ENCODE measurements at places on chromosomes 7 and 10.

DNA sequence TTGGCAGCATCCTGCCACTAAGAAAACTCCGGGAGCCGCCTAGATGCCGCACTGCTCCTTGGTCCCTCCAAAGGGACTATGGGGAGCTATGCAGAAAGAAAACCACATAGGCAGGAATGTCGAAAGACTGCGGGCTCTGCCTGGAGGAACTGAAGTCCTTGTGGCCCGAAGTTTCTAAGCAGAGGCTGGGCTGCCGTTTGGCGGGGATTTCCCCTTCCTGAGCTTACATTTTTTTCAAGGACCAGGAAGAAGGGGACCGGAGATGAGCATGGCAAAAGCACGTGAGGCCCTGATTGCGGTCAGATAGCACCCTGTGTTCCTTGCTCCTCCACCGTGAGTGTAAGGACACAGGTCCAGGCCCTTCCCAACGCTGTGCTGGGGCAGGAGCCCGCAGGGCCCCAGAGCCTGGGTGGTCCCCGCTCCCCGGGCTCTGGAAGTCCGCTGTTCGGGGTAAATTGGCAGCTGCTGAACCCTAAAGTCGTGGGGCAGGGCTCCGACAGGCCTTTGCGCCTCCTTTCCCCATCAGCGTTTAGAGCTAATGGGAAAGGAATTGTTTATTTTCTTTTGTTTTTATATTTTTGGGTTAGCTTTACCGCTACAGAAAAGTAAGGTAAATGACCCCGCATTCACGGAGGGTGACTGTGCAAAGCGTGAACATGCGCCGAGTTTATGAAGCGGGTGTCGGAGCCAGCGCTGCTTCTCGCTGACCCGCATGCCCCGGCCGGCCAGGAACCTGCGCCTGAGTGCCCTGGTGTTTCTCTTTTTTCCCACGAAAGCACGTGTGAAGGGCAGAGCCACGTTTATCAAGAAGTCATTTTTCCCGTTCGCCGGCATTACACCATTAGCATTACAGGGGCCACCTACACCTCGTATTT is 356.5 kb upstream of the ZNF32 start:
- no peak for DNase-seq

DNA sequence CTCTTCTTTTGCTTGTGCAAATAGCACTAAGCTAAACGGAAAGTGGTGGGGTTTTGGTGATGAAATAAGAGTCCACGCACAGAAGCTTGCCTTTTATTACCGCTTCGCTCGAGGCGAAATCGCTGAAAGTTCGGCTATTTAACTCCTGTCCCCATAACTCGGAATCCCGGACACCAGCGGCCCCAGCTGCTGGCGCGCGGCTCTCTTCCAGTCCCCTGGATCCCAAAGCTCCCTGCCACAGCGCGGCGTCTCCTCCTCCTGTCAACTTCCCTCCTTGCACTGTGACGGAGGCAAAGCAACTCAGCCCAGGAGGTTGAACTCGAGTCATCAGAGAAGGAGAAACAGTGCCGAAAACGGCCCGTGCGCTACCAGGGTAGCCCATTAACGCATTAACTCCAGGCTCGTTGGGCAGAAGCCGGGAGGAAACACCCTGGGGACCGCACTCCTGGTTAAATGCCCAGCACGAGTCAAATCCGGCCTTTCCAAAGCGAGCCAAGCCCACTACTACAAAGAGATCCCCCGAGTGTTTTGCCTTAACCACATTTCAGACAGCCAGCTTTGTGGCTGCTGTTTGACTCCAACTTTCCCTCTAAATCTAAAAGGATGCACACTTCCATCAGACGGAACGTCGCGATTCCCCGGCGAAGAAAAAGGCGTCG is 1.3 kb downstream of the SEMA3D start:
- DNase-seq = no peak

DNA sequence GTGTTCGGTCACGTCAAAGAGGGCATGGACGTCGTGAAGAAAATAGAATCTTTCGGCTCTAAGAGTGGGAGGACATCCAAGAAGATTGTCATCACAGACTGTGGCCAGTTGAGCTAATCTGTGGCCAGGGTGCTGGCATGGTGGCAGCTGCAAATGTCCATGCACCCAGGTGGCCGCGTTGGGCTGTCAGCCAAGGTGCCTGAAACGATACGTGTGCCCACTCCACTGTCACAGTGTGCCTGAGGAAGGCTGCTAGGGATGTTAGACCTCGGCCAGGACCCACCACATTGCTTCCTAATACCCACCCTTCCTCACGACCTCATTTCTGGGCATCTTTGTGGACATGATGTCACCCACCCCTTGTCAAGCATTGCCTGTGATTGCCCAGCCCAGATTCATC is 6.5 kb downstream of the PPIF start:
- DNase-seq = no peak

DNA sequence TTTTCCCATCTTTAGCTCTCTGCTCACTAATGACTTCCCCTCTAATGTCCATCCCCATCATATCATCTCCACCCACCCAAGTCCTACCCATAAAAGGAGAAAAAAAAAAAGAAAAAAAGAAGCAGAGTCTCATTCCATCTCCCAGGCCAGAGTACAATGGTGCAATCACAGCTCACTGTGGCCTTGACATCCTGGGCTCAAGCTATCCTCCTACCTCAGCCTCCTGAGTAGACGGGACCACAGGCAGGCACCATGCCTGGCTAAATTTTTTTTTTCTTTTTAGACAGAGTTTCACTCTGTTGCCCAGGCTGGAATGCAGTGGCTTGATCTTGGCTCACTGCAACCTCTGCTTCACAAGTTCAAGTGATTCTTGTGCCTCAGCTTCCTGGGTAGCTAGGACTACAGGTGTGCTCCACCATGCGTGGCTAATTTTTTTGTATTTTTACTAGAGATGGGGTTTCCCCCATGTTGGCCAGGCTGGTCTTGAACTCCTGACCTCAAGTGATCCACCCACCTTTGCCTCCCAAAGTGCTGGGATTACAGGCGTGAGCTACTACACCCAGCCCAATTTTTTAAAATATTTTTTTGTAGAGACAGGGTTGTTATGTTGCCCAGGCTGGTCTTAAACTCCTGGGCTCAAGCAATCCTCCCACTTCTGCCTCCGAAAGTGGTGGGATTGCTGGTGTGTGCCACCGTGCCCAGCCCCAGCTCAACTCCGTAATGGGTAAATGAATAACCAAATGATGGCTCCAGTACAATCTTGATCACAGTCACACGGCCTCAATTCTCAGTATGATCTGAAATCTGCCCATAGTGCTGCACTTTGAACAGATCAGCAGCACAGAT is 24.6 kb upstream of the SGMS1 start:
- DNase-seq = no peak

DNA sequence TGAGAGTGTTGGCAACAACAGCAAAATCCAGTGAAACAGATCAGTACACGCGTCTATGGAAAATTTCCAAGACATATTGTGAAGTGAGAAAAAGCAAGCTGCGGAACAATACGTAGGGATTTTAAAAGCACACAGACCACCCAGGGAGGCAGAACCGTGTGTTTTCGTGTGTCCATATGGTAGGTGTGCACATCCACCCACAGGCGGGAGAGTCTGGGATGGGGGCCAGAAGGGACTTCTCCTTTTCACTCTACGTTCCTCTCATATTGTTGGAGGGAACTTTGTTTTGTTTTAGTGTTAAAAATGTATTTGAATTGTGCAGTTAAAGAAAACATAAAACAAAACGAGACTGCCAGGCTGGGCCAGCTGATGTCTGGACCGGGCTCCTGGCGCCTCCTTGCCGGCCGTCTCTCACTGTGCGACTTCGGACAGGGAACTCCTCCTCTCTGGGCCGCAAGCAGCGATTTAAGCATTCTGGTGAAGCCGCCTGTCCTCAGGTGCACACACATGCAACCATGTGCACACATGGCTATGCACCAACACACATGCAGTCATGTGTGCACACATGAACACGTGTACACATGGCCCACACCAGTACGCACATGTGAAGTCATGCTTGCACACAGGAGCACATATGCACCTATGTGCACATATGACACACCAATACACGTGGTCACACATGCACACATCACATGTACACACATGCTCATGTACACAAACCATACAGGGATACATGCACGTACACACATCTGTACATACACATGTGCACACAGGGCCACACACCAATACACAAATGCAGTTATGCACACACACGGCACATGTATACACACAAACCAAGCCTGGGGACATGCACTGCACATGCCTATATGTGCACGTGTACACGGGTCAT is 141.1 kb downstream of the ELFN1 start:
- no peak for DNase-seq

GRCh38 chr10:123402656-123403055 is 248.5 kb downstream of the BUB3 start:
- no peak for DNase-seq

GRCh38 chr7:2048531-2048930 is 184.2 kb downstream of the MAD1L1 start:
- DNase-seq = no peak

- no peak for DNase-seq
Measured at GRCh38 chr7:115962340-115962739, 68.2 kb downstream of the TFEC start.

DNA sequence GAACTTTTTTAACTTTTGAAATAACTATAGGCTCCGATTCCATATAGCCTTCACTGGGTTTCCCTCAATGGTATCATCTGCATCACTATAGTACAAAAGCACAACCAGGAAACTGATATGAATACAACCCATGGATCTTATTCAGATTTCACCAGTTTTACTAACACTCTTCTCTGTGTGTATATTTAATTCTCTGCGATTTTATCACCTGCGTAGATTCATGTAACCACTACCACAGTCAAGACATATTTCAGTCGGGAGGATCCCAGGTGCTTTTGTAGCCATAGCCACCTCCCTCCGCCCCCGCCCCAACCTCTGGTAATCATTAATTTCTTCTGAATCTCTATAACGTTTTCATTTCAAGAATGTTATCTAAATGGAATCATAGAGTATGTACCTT is 82.8 kb upstream of the C7orf33 start:
- DNase-seq = no peak

DNA sequence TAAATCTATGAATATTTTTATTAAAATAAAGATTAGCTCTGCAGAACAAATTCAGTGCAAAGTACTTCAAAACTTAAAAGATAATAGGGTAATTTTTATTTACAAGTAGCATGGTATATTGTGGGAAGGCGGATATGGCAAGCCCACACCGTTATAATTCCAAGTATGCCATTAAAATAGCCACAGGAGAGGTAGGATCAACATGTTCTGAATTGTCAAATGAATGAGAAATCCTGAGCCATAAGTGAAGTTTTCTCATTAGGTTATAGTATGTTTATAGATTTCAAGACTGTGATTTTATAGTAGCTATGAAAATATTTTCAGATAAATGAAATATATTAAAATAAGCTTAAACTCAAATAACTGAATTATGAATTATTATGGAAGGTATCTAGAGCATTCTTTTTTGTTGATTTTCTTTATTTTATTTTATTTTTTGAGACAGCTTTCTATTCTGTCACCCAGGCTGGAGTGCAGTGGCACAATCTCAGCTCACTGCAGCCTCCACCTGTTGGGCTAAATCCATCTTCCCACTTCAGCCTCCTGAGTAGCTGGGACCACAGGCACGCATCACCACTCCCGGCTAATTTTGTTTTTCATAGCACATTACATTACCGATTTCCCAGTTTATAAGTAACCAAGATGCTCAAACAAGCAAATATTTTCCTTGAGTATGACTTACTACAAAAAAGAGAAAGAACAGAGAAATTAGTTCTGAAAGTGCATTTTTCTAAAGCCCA is 956.6 kb downstream of the GATA3 start:
- DNase-seq = no peak

GRCh38 chr10:104450490-104450889 is 96.9 kb downstream of the CFAP58 start:
- DNase-seq = no peak

DNA sequence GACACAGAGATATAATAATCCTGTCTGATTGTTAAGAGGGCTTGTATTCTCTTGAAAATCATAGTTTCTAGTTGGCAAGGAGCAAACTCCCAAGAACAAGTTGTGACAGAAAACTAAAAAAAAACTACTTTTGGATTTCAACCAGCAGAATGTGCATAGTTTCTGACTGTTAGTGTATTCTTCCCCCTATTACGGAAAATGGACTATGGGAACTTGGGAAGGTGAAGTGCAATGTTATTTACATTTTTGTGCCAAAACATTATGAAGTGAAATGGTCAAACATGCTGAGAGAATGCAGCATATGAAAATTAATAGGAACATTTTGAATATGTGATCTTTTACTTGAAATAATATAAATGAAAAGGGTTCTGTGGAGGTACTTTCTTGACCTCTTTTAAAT is 660.8 kb downstream of the SUGCT start:
- DNase-seq = no peak

- DNase-seq = no peak
Measured at GRCh38 chr10:51744235-51745000, 45.0 kb upstream of the CSTF2T start.

DNA sequence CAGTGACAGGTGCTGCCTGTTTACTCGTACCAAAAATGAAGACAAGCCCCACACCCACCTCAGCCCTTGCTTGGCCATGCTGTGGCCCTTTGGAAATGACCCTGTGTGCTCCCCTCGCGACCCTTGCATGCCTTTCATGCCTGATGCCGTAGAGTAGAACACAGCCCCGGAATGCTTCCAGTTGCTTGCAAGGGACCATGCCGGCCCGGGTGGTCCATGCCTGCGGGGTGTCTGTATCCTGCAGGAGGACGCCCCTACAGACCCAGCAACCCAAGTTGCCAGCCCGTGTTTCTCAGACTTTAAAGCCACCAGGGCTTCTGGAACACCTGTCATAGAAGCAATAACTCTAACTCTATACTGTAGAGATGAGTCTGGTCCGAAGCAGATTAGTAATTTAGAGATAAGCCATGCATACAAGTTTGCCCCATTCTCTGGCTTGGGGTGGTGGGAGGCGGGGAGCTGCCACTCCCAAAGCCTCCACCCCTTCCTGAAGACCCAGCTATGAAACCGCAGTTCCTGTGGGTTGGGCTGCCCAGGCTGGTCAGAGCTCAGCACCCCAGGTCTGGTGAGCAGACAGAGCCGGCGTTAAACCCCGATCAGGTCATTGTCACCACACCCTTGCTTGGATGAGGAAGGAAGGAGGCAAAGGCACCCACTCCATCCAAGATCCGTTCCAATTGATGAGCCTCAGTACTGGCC is 143.5 kb downstream of the ADCY1 start:
- no peak for DNase-seq

DNA sequence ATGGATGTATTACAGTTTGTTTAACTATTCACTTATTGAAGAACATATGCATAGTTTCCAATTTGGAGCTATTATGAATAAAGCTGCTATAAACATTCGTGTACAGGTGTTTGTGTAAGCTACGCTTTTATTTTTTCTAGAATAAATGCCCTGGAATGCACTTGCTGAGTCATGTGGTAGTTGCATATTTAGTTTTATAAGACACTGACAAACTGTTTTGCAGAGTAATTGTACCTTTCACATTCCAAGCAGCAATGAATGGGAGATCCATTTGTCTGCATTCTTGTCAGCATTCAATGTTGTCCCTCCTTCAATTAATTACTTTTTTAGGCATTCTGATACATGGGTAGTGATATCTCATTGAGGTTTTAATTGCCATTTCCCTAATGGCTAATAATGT is 373.6 kb upstream of the GHITM start:
- no peak for DNase-seq

- DNase-seq = no peak
Measured at GRCh38 chr7:99395616-99396327, 12.6 kb downstream of the PDAP1 start.
